ENCODE measurements at places on chromosomes 4 and X.

DNA sequence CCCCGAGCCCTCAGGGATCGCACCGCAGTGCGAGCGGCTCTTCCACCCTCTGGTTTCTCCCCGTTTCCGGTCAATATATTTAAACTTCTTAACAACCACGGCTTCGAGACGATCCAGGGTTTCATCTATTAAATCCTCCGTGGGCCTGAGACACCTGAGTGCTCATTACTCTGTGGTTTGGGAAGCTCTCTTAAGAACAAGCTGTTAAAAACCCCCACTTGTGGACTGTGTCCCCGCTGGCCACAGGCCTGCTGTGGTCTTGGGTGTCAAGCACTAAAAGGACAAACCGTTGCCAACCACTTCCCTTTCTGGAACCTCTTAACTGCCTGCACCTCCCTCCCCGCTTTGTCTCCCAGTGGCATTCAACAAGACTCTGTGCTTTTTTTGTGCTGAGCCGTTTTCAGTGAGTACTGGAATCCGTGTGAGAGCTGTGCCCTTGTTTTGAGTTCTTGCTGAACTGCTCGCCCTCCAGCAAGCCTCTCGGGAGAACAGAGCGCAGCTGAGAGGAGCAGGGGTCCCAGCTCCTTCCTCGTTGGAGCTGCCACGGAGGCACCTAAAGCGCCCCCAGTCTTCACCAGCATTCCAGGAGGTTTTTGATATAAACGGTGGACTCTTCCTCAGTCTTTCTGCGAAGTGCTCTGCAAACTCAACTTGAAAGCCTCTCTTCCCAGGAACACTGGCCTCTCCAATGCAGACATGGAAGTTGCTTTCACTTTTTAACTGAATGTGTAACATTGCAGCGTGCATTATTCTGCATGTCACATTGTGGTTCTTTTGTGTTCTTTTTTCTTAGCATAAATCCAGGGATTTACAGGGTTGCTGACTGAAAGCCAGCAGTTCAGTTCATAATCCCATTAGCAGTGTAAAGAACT lies 691 bp upstream of the IGFBP7 start:
- no peak for DNase-seq

DNA sequence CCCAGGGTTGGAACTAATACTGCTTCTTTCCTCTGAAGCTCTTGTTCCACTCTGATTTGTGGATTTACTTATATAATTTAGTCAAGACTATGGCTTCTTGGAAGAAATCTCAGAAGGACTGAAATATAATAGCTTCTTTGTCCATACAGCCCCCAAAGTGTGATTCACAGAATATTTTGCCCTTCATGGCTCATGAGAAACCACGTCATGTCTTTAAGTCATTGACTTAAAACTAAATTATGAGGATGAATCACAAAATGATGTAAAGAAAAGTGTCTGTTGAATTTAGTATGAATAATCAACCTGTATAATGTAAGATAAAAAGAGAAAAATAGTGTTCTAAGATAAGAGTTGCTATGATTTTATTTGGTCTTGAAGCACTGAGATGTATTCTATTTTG lies 43.3 kb upstream of the AGA start:
- DNase-seq: no peak

DNA sequence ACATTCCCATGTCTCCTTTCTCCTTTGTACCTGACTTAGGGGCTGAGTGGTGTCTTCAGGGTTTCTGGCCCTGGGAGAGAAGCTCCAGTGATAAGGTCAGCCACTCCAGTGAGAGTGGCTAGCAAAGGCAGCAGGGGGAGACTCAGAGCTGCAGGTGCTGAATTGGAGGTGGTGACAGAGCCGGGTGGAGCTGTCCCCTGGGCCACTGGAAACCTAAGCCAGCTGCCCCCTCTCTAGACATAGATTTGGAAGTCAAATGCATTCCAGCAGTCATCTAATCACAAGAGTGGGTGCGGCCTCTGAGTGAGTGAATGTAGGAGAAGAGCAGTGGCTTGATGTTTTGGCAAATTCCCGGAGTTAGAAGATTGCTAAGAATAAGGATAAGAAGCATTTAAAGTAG lies 28.5 kb downstream of the TRIM2 start:
- DNase-seq: no peak

GRCh38 chrX:82218361-82218760 lies 1016.5 kb downstream of the SH3BGRL start:
- no peak for DNase-seq

DNA sequence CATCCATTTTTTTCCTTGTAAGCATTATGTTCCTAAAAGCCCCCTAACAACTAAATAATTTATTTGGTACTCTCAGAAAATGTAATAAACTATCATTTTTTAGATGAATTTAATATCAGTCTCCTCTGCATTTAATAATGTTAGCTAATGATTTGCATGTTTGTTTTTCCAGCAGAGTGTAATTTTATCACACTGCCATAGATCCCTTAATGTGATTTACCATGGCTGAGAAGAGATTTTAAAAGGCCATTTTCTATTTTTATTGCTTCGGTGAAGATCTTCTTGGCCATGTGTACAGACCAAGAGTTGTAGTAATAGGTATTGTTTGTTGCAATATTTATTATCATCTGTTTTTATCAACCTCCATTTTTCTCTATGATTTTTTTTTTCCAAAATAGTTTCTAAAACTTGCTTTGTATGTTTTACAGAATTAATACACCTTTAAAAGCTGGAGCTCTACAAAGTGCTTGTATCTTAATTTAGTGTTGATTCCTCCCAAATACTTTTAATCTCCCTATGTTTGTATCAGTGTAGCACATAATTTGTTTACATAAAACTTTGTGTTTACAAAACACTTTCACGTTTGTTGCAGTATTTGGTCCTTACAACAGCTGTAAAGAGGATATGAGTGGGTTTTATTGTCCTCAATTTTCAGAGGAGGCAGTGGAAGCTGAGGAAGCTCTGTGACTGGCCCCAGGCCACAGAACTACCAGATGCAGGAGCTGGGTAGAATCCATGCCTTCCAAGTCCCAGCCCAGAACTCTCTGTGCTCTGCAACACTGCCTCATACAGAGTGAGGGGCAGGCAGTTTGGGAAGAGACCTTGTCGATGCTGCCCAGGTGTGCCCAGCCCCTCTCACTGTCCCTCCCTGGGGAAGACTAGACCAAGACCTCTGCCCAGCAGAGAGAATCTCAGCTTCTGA lies 58.1 kb downstream of the FAM114A1 start:
- DNase-seq: no peak

DNA sequence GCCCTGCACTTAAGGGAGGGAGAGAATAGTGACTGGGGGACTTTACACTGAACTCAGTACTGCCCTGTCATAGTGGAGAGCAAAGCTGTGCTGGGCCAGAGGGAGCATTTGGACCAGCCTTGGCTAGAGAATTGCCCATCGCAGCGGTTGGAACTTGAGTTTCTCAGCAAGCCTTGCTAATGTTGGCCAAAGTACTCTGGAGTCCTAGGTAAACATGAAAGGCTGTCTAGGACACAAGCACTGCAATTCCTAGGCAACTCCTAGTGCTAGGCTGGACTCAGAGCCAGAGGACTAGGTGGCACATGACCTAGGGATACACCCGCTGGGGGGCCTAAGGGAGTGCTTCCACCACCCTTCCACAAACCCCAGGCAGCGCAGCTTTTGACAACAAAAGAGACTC lies 15.0 kb downstream of the MED14 start:
- no peak for DNase-seq

DNA sequence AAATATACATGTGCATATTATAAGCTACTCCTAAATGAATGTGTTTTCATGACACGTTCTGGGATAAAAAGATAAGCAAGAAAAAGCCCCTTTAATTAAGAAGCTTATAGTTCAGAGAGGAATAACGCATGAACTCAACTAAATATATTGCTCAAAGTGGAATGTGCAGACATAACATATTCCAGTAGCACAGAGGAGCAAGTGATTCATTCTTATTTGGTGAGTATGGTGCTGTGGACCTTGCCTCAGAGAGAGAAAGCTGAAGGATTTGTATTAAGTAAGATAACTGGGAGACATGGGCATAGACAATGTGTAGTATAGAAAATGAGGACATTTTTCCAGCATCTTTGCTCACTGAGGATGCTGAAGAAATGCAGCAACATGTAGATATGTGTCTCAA lies 76.8 kb downstream of the CFAP299 start:
- no peak for DNase-seq

GRCh38 chrX:41468647-41469323 lies 21.6 kb downstream of the NYX start:
- no peak for DNase-seq

DNA sequence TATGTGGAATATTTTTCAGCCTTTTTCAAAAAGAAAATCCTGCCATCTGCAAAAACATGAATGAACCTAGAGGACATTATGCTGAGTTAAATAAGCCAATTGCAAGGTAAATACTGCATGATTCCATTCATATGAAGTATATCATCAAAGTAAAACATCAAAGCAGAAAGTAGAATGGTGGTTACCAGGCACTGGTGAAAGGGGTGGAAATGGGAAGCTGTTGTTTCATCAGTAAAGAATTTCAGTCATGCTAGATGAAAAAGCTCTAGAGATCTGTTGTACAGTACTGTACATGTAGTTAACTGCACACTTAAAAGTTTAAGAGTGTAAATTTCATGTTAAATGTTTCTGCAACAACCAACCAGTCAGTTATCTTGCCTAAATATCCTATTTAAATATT lies 196.8 kb upstream of the ADGRL3 start:
- DNase-seq: no peak

DNA sequence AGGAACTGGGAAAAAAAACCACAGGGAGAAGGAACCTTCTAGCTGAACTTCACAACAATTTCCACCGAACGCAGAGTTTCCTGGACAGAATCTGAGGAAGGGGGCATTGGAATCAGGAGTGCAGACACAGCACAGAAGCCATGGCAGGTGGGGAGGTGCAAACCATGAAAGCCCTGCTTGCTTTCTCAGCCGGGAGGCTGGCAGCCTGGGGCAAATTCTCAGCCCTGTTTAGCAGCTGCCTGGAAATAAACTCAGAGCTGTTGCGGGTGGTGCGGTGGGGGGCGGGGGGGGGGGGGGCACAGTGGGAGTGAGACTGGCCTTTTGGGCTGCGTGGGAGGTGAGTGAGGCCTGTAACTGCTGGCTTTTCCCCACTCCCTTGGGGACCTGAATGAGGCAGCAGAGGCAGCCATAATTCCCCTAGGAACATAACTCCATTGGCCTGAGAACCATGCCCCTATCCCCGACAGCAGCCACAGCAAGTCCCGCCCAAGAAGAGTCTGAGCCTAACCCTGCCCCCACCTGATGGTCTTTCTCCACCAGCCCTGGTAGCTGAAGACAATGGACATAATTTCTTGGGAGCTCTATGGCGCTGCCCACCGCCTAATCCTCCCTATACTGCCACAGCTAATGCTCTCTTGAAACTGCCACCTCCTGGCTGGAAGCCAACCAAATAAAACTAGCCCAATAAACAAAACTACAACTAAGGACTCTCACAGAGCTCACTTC lies 176.3 kb downstream of the FAM13A start:
- no peak for DNase-seq

- DNase-seq: no peak
Measured at GRCh38 chr4:112105201-112105969, 39.9 kb upstream of the FAM241A start.

- no peak for DNase-seq
Measured at GRCh38 chr4:28386776-28387175, 1526.1 kb downstream of the STIM2 start.

- no peak for DNase-seq
Measured at GRCh38 chrX:155841232-155841631, 39.9 kb upstream of the VAMP7 start.
